ENCODE measurements at places on chromosomes 3 and 15. TPM values are rescaled to one million over a fixed set of nuclear protein-coding genes. Genes with fewer than 3 reads are reported as not detected.
A peak's percentile ranks its signal among the peaks of the same experiment; 100 is the strongest.

GRCh38 chr3:119145500-119146167 lies at the start of gene TEX55:
TEX55 (plus strand) TSS chr3:119146165; CDS start chr3:119146190, 25 bp downstream.
- peak; percentile 67 for DNase-seq

DNA sequence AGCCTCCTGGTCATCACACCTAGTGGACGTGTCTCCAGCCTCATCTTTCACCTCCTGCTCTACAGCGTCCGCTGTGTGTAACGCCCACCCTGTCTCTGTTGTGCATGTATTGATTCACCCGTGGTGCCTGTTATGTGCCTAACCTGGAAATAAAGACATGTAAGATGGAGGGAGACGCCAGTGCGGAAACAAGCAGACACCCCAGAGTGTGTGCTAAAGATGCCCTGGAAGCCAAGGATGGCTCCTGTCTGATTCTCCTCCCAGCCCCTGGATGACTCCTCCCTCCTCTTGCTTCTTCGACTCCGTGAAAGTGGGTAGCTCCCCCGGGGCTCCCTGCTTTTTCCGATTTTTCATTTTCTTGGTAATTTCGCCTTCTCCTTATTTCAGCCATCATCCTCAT lies 241.8 kb downstream of the ADAMTS17 start:
- no peak for DNase-seq

DNA sequence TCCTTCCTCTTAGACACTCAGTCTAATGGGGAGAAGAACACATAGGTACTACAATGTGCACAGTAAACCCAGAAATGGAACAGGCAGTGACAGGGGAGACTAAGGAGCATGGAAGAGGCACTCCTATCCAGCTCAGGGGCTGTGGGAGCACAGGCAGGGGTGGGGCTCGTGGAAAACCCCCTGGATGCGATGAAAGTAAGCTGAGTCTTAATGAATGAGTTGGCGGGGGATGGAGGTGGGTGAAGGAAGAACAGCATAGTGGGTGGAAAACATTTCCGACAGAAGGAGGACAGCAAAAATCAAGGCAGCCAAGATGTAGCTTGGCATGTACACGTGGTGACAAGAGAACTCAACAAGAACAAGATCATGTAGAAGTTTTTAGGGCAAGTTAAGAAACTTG lies 33.6 kb upstream of the UBE2E2 start:
- no peak for DNase-seq

DNA sequence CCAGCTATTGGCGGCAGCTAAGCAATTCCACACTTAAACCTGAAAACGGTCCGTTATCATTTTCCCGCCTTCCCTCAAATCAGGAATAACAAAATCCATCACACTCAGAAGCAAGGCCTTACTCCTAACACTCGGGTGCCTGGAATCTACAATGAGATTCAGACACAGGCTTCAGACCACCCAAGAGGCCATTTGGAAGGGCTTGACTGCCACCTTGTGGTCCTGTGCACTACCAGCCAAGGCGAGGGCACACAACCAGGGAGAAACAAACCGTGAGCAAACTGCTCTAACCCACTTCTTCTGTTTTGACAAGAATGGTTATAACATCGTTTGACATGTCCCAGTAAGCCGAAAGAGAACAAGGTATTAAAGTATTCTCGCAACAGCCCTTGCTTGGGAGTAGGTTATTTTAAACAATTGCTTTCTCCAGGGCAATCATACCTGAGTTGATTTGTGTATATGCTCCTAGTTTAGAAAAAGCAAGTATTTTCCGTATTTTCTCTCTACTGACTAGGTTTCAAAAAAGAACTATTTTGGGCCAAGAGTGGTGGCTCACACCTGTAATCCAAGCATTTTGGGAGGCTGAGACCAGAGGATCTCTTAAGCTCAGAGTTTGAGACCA lies 40.1 kb upstream of the TAFA4 start:
- DNase-seq: peak; percentile 25

DNA sequence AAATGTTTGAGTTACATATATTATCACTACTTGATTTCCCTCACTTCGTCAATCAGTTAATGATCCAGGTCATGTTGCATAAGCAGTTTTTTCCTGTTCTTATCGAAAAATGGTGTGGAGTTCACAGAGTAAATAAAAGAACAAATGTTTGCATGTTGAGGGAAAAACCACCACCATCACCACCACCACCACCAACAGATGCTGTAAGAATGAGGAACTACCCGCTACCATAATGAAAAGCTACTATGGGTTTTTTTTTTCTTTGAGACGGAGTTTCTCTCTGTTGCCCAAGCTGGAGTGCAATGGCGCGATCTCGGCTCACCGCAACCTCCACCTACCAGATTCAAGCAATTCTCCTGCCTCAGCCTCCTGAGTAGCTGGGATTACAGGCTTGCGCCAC lies 27.6 kb downstream of the RUBCN start:
- no peak for DNase-seq

DNA sequence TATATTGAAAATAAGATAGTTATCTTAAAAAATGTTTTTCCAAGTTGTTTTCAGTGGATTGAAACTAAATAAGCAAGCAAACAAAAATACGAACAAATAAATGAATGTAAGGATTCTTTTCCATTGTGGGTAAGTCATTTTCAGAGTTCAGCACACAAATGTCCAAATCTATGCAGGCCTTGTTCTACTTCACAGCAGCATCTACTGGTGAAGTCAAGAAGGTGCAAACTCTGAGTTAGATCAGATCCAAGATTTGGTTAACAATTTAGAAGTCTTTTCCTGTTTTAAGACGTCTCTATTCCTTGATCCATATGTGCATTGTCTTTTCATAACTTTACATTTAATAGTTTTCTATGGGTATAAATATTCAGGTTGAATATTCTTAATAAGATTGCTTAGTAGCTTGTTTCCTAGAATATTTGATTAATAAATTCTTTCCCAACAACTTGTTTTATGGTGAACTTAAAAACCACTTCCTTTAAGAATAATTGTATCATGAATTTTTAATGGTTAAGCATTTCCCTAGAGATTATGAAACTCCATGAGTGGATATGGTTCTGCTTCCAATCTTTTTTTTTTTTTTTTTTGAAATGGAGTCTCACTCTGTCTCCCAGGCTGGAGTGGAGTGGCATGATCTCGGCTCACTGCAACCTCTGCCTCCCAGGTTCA lies 10.5 kb downstream of the PTX3 start:
- DNase-seq: no peak

GRCh38 chr3:185342459-185343174 lies 20.3 kb upstream of the MAP3K13 start:
- no peak for DNase-seq

- DNase-seq: no peak
These were observed 55.8 kb downstream of the GUCA1C start for GRCh38 chr3:108897883-108898282.

DNA sequence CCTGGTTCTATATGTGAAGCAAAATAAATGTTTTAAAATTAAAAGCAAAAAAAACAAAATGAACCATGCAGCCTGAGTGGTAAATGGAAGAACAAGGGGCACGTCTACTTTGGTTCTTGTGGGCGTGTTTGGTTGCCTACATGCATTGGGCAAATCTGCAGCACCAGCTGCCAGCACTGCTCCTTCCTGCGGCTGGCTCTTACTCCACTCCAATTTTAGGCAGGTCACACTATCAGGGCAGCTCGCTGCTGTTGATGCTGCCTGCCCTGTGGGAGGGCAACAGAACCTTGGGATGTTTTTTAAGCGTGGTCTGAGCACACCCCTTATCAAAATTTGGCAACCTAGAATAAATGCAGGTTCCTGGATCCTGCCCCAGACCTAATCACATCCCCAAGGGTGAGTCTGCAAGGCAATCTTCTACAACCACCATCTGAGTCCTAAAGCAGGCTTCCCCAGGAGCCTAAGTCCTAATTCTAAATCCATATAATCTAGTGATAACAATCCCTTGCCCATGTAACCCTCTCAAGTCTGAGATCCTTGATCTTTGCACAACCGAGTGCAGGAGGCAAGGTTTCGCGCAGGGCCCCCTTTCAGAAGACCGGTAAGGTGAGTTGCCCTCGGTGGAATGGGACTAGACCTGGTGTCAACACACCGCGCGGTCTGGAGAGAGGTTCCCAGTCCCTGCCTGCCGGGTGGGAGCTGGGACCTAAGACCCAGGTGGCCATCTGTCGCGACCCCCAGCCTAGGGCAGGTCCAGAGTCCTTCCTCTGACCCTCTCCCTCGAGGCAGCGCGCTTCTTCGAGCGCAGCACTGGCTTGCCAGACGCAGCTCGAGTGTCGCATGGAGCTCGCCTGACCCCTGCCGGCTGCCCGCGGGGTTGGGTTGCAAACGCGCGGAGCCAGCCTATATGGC lies 15.9 kb downstream of the IVD start:
- DNase-seq: peak; percentile 93

DNA sequence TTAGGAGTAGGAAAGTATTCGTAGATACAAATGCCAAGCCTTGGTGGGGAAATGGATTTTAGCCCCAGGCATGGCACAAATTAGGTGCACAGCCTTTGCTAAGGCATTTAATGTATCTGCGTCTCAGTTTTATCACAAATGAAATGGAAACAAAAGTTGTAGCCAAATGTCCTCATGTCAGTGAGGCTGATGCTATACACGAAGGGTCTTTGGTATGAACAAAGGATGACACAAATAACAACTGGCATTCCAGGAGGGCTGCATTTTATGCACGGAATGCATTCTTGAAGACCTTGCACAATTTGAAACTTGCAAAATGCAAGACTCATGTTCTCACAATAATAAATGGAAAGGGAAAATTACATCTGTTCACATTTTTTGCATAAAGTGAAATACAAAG lies 181.9 kb downstream of the SV2B start:
- no peak for DNase-seq

DNA sequence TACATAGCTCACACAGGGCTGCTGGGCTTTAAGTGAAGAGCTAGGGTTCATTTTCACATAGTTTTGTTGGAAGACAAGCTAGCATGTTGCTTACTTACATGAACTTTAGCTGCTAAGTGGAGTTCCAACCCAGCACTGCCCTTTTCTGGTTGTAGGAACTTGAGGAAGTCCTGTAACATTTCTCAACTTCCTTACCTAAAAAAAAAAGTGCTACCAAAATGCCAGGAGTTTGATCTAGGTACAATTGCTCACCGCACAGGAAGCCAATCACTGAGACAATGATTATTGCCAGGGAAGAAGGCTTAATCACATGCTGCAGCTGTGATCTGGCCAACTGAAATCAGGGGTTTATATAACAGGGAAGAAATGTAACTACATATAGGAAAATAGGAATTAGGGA lies 52.8 kb downstream of the IL12A start:
- DNase-seq: no peak

DNA sequence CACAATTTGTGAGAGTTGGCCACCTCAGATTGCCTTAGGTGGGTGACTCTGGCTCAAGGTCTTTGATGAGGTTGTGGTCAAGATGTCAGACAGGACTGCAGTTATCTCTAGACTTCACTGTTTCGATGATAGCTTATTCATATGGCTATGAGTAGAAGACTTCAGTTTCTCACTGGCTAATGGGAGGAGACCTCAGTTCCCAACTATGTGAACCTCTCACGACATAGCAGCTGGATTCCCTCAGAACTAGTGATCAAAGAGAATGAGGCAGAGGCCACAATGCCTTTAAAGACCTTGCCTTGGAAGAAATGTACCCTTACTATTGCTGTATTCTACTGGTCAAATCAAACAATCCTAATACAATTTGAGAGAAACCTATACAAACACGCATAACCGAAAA lies 607.5 kb upstream of the ROBO2 start:
- no peak for DNase-seq

GRCh38 chr3:135917927-135918597 lies 47.5 kb upstream of the PPP2R3A start:
- no peak for DNase-seq

DNA sequence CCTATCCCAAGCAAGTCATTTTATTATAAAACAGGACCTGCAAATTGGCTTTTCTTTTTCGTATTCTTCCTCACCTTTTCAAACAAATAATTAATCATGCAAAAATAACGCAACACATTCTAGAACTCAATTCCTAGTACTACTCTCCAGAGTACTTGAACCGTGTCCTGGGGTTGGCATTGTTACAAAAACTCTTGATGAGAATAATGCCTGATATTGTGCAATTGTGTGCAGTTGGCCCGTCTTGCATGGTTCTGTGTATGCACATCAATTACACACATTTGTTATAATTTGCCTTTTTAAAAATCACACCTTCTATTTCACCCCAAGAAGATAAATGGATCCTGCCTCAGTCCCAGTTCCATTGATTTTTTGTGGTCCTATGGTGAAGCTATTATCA lies 205.4 kb downstream of the EPHB1 start:
- no peak for DNase-seq

GRCh38 chr15:39275066-39275465 lies 305.8 kb upstream of the THBS1 start:
- no peak for DNase-seq

DNA sequence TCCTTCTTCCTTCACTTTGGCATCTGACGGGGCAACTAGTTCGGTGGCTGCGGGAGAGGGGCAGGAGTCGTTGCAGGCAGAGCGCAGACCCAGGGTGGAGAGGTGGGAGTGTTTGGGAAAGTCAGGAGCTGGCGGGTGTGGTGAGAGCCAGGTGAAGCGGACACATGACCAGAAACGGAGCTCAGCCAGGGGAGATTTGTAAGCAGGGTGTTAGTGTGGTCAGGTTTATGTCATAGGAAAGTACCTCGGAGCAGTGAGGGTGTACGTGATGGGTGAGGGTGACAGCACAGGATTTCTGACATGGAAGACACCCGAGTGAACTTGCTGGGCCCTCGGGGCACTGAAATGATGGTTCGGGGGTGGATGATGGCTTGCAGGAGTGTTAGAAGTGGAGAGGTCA lies 247.4 kb upstream of the TPM1 start:
- no peak for DNase-seq

- DNase-seq: no peak
These were observed 110.9 kb downstream of the MYRIP start for GRCh38 chr3:39920271-39920670.

- no peak for DNase-seq
These were observed 95.4 kb downstream of the MYLK start for GRCh38 chr3:123788710-123789109.

DNA sequence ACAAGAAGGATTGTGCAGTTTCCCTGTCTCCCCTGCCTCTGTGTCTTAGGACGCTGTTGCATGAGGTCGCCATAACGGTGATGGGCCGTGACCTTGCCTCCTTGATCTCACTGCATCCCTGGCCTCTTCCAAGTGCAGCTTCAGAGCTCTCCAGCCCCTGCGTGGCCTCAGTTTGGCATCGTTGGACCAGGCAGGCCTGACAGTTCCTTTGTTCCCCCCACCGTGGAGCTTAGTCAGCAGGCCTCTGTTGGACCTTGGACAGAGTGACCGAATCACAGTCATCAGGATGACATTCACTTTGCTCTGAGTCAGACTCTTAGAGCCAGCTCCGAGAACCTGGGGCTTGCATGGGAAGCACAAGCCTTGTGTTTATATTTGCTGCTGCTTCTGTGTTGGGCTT lies 139.4 kb downstream of the OPA1 start:
- DNase-seq: no peak

DNA sequence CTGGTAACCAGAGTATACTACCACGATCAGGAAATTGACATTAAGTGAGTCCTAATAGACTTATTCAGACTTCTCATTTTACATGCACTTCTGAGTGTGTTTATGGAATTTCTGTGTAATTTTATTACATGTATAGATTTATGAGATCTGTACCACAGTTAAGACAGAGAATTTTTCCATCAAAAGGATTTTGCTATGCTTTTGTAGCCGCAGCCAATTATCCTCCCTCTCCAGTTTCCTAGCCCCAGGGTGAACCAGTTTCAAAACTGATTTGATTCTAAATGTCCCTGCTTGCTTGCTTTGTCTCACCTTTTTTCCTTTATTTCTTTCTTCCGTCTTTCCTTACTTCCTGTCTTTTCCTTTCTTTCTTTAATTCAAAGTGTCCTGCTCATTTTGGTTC lies 661.2 kb upstream of the BCHE start:
- no peak for DNase-seq

GRCh38 chr3:182105875-182106274 lies 394.1 kb downstream of the SOX2 start:
- DNase-seq: no peak

Gene SPINK8
- total RNA-seq: not detected

Gene NOX5
- total RNA-seq: not detected

Gene RBPMS2
- total RNA-seq: 380 TPM
